ENCODE measurements at places on chromosomes 4 and X. TPM values are rescaled to one million over a fixed set of nuclear protein-coding genes. Genes with fewer than 3 reads are reported as not detected.

The PLA2G12A gene
- 15.5 TPM for total RNA-seq

The MAGEA11 gene
- total RNA-seq: not detected

- no peak overlapping the region for H3K4me3 ChIP-seq
- no peak for DNase-seq
- no peaks in the 10 kb centered on the region for H3K4me1 ChIP-seq
- no peak overlapping the region for H3K27ac ChIP-seq
Observed at GRCh38 chrX:123277347-123277746, 93.3 kb downstream of the GRIA3 start.

GRCh38 chr4:84099599-84099998, 399.5 kb downstream of the NKX6-1 start:
- peaks cover 13% of the 10 kb centered on the region for H3K4me1 ChIP-seq
- no peaks in the 10 kb centered on the region for H3K27me3 ChIP-seq
- H3K4me3 ChIP-seq: no peak overlapping the region
- DNase-seq: no peak
- no peak overlapping the region for H3K27ac ChIP-seq

DNA sequence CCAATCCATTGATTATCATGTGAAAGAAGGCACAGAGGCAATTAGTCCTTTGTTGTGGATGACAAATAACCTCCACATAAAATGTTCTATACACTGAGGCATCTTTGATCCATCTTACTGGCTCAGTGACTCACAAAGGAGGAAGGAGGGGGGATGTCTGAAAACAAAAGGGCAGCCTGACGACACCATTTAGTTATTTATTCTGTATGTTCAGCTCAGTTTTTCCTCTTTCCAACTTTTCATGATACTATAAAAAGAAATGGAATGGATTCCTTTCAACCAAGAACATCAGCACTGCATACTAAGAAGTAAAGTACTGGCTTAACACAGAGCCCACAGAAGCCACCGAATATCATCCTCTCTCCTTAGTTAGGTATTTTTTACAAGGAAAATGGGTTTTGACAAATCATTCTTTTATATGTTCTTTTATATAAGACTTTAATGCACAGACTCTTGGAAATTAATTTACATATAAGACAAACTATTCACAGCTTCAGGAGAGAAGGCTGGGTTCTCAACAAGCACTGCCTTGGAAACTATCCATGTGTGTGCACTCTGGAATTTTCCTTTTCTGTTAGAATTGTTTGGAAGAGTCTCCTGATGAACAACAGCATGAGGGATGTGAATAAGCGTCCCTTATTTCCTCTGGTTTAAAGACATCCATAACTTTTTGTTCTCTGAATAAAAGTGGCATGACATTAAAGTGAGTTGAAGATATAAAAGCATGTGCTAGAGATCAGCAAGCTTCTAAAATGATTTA, 135.6 kb downstream of the TSPAN5 start:
- no peaks in the 10 kb centered on the region for H3K36me3 ChIP-seq
- peak overlapping the region; percentile 67 for H3K4me3 ChIP-seq
- no peaks in the 10 kb centered on the region for H3K27me3 ChIP-seq
- no peak for DNase-seq
- H3K27ac ChIP-seq: peak overlapping the region; percentile 97

DNA sequence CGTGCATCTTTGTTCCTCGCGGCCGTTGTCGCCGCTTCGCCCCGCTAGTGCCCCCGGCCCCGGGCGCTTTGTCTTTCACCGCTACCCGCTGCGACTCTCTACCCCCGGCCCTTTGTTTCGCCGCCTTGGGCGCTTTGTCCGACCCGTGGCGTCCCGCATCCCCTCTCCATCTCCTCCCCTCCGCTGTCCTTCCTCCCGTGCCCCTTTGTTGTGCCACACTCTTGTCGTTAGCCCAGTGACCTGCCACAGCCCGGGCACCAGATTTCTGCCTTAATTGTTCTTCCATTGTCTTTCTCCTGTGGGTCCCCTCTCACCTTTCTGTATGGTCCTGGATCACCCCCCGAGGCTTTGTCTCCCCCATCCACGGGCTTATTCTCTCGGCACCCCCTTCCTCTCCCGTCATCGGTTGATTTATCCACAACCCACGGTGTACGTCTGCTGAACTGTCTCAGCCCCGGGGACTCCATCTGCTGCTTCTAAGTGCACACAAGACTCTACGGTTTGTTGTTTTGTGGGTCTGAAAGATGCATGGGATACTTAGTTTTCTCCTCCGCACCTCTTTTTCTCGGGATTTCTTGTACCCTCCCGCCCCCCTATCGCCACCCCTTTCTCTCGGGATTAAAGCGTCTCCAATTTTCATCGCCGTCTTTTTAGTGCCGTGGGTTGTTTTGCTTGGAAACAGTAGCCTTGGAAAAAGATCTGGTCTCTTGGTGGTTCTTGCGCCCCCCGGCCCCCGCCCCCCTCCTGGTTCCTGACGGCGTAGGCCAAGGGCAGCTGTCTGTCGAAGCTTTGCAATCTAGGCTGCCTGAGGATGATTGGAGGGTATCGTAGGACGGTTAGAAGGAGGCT, 783 bp downstream of the RBPJ start:
- peak overlapping the region; percentile 99 for H3K27ac ChIP-seq
- DNase-seq: peak; percentile 43
- H3K4me1 ChIP-seq: peaks cover 37% of the 10 kb centered on the region
- H3K36me3 ChIP-seq: no peaks in the 10 kb centered on the region

DNA sequence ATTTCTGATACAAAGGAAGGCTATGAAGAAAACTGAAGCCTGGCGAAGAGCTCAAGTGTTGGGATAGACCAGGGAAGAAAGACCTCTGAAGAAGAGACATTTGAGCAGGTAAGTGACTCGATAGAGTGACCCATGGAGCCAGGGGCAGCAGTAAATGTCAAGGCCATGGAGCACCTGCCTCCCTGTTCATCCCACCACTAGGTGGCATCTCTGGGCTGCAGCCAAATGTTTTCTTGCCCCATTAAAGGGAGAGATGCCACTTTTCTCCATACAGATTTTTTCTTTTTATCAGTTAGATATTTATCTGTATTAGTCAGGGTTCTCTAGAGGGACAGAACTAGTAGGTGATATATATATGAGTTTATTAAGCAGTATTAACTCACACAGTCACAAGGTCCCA, 4.9 kb upstream of the ZNF81 start:
- H3K27me3 ChIP-seq: no peaks in the 10 kb centered on the region
- peak; percentile 27 for DNase-seq
- H3K4me1 ChIP-seq: peaks cover 11% of the 10 kb centered on the region
- H3K4me3 ChIP-seq: no peak overlapping the region

DNA sequence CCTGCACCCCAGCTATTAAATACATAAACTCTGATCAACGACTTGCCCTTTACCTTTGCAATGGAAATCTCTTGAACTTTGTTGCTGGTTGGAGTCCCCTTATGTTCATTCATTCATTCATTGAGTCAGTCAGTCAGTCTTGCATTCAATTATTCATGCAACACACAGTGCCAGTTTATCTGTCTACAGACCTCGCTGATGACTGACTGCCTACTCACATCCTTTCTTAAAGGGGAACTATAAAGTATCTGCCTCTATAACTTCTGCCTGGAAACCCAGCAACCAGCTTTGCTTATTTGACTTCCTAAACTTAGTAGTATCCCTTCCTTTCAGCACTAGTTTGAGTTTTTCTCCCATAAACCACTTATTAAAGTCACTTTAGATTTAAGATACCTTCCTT, 620.8 kb upstream of the ADGRL3 start:
- no peak overlapping the region for H3K27ac ChIP-seq
- H3K36me3 ChIP-seq: no peaks in the 10 kb centered on the region
- H3K4me1 ChIP-seq: no peaks in the 10 kb centered on the region

The TGIF2LX gene
- total RNA-seq: not detected

The HPGDS gene
- not detected for total RNA-seq
